ENCODE measurements at places on chromosomes 11 and 22. TPM values are rescaled to one million over a fixed set of nuclear protein-coding genes. Genes with fewer than 3 reads are reported as not detected.

DNA sequence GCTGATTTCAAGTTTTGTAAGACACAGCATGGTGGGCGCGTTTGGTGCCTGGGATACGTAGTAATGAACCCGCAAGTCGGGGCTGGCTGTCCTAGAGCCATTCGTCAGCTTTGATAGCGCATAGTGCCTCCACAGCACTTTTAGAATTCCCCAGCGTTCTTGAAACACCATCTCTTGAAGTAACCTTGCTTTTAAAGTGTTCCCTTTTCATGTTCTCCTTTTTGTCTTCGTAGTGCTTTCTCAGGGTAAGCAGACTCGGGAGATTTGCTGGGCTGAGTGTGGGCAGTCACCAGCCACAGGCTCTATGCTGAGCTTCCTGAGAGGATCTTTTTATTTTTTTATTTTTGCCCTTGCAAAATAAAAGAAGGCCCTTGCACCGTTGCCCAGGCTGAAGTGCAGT, 39.6 kb upstream of the CTTN start:
- DNase-seq = no peak

DNA sequence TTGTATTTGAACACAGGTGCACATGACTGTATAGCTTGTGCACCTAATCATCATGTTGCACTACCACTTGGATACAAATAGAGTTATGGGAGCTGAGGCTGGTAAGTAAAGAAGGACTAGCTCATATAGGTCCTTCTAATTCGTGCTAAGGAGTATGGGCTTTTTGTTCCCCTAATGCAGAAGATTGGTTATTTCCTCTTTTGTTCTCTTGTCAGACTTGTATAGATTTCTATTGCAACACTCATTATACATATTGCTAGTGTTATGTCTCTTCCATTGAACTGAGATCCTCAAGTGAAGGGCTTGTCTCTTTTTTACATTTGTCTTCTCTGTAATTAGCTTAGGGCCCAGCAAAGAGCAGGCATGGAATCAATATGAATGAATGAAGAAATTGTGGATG, 54.1 kb upstream of the ARHGAP20 start:
- no peak for DNase-seq

The PATE4 gene
- not detected for total RNA-seq

DNA sequence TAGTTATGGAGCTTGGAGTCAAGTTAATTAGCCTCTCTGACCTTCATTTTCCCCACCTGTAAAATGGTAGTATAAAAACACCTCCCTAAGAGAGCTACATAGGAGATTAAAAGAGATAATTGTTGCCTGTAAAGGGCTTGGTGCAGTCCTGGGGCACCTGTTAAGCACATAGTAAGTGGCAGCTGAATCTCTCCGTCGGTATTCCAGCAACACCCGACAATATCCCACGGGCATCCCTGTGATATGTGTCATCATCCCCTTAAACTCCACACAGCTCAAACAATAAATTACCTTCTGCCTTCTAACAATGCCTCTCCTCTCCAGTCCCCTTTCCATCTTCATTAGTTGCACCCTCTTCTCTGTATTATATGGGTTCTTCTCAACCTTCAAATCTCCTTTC, 121.5 kb downstream of the C11orf91 start:
- no peak for DNase-seq

DNA sequence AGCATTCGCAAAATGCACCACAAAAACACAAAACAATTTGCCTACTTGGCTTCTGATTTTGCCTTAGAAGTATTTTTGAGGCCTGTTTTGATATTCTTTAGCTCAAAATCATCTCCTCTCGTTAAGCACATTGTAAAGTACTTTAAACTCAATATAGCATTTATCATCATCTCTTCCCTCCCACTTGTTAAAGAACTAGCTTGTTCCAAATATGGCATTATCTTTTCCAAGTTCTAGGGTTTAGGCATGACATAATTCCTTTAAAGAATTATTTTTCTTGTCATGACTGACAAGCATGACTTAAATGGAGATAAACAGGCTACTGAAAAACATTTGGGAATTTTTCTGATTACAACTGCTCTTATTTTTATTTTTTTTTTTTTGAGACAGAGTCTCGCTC, 21.3 kb downstream of the CELF1 start:
- DNase-seq = no peak

DNA sequence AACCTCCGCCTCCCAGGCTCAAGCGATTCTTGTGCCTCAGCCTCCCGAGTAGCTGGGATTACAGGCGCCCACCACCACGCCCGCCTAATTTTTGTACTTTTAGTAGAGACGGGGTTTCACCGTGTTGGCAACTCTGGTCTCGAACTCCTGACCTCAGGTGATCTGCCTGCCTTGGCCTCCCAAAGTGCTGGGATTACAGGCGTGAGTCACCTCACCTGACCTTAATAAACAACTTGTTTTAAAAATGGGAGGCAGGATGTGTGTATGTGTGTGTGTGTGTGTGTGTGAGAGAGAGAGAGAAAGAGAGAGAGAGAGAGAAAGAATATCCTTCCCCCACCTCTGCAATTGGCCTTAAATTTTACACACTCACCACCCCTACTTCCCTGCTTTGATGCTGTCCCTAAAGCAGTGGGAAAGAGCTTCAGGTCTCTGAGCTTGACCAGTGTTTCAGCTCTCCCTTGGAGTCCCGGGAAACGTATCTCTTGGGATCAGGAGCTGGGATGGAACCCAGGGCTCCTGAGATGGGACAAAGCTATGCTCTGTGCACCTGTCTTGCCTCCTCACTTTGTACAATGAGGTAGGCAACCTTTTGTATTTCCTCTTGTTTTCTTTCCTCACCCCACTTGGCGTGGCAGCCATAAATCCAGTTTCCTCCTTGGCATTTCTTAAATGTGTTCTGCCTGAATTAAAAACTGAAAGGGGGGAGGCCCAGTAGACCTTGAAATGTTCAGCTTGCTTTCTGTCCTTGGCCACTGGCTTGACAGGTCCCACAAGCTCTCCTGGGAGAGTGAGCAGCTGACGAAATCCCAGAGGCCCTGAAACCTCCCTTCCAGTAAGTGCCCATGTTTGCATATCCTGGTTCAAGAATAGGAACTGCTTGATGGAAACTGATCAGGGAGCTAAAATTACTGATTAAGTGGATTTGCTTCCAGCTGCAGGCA, 17.8 kb upstream of the XBP1 start:
- DNase-seq = peak; percentile 63

The MCAM gene
- 54.5 TPM for total RNA-seq

The KRTAP5-10 gene
- not detected for total RNA-seq

DNA sequence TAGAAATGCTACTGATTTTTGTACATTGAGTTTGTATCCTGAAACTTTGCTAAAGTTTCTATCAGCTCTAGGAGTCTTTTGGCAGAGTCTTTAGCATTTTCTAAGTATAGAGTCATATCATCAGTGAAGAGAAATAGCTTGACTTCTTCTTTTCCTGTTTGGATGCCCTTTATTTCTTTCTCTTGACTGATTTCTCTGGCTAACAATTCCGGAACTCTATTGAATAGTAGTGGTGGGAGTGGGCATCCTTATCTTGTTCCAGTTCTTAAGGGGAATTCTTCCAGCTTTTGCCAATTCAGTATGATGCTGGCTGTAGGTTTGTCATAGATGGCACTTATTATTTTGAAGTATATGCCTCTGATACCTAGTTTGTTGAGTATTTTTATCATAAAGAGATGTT, 197.7 kb downstream of the AASDHPPT start:
- DNase-seq = no peak

The RTN4RL2 gene
- total RNA-seq = 3.4 TPM

The PNPLA5 gene
- not detected for total RNA-seq

- no peak for DNase-seq
Observed at GRCh38 chr11:96260067-96260511, 82.9 kb downstream of the MAML2 start.

DNA sequence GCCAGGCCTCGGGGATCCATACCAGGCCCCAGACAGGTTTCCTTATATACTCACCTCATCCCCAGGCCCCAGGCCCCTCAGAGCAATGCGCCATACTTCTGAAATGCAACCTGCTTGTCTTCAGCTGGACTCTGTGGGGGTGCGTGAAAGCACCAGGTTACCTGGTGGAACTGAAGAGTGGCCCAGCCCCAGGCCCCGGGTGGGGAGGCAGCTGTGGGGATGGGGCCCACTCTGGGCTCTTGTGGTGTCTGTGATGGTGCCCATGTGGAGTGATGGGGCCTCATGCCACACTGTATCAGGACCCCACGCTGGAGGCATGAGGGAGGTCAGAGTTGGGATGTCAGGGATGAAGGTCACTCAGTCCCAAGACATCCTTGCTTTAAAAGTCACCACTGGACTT, 999.0 kb downstream of the BRD1 start:
- no peak for DNase-seq

DNA sequence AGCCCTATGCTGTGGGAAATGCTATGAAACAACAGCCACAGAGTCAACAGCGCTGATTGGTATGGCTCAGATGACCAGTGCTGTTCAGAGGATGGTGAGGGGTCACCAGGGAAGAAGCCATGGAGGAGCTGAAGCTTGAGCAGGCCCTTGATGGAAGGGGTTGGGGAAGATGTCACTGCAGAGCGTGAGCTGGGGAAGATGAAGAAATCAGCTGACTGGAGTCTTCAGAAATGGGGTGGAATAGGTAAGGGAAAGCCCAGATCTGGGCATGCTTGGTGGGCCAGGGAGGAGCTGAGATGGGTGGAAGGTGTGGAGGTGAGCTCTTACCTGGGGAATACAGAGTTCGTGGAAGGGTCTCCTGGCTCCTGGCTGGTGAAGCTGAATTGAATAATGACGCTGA, 105.4 kb upstream of the PLET1 start:
- no peak for DNase-seq

The TBX10 gene
- total RNA-seq = not detected

The MRGPRE gene
- total RNA-seq = not detected

GRCh38 chr11:14789879-14790484, 102.0 kb downstream of the CYP2R1 start:
- no peak for DNase-seq

GRCh38 chr22:44532552-44532951, 34.5 kb upstream of the RTL6 start:
- DNase-seq = no peak

GRCh38 chr22:46367707-46368191, 32.2 kb downstream of the TRMU start:
- peak; percentile 40 for DNase-seq

DNA sequence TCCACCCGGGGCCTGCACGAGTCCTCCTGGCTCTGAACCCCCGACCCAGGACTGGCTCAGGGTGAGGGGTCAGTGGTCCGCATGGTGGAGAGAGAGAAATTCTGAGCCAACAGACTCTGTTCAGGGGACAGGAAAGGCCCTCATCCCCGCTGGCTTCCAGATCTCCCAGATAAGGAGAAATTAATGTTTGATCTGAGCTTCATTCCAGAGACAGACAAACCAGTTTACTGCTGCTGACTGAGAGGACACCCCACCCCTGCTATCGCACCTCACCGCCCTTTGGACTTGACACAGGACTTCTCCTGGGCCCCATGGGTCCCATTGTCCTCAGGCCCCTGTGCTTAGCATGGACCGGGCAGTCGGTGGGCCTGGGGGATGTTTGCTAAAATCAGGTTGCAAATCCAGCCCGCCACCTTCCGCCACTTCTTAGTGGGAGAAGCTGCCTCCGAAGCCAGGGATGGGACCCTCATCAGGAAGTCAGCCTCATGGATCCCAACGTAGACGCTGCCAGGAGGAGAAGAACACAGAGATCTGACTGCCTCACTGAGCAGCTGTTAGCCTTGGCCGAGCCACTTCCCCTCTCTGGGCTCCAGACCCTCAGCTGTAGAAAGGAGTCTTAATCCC, 11.2 kb upstream of the UPK3A start:
- no peak for DNase-seq

- DNase-seq = no peak
Observed at GRCh38 chr22:46373159-46373558, 37.6 kb downstream of the TRMU start.

DNA sequence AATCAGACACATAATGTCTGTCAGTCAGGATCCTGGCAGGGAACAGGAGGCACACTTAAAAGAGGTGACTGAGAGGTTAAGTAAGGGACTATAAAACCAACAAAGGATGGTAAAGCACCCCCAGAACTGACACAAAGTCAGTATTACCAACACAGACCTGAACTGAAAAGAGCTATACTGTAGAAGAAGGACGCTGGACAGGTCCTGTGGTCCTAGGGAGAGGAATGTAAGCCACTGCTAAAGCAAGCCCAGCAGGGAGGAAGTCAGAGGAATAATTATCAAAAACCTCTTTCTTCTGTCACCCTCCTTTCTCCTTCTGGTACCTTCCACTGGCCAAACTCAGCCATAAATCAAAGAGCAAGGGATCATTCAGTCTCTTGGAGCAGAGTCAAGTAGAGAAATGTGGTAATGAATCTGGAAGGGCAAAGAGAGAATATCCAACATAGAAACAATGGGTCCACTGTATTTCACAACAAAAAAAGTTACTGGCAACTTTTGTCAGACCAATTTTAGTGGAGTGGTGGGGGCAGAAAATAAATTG, 33.4 kb upstream of the ANGPTL5 start:
- no peak for DNase-seq

The MICALL1 gene
- total RNA-seq = 126 TPM

The OVOL1 gene
- total RNA-seq = 10.2 TPM

The VSIG10L2 gene
- not detected for total RNA-seq

GRCh38 chr11:83569134-83569805, 283.1 kb upstream of the CCDC90B start:
- no peak for DNase-seq

DNA sequence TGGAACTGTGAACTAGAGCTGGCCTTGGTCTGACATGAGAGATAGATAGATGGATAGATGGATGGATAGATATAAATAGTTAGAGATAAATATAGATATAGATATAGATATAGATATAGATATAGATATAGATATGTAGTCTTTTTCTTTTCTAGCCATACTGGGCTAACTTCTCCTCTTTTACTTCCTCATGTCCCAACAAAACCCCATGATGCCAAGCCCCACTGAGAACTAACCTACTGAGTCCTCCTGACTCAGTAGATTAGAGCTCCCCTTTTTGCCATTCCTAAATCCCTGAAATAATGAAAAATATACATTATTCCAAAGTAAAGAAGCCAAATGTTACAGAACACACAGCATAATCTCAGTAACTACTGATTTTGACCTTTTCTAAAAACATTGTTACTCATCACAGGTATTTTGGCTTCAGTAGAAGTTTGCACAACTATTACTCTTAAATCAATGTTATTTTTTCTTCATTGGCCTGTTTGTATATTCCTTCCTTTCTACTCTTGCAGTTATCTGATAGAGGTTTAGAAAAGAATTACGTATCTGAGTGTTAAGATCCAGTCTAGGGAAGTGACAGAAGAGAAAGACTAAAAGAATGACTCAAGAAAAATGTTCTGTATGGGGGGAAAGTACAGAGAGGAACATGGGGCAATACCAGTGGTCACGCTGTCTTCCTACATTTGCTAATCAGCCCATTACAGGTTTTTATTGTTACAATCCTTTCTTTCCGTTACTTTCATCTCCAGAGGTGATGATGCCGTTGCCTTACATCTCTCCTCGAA, 6.0 kb upstream of the OR10D3 start:
- DNase-seq = no peak

- DNase-seq = no peak
Observed at GRCh38 chr11:64482588-64482987, 108.4 kb upstream of the SLC22A12 start.

- DNase-seq = no peak
Observed at GRCh38 chr11:9990221-9990973, 303.6 kb downstream of the SBF2 start.

Measured in PC-9 (cell line).